ENCODE measurements at places on chromosomes 4 and X. TPM values are rescaled to one million over a fixed set of nuclear protein-coding genes. Genes with fewer than 3 reads are reported as not detected.

DNA sequence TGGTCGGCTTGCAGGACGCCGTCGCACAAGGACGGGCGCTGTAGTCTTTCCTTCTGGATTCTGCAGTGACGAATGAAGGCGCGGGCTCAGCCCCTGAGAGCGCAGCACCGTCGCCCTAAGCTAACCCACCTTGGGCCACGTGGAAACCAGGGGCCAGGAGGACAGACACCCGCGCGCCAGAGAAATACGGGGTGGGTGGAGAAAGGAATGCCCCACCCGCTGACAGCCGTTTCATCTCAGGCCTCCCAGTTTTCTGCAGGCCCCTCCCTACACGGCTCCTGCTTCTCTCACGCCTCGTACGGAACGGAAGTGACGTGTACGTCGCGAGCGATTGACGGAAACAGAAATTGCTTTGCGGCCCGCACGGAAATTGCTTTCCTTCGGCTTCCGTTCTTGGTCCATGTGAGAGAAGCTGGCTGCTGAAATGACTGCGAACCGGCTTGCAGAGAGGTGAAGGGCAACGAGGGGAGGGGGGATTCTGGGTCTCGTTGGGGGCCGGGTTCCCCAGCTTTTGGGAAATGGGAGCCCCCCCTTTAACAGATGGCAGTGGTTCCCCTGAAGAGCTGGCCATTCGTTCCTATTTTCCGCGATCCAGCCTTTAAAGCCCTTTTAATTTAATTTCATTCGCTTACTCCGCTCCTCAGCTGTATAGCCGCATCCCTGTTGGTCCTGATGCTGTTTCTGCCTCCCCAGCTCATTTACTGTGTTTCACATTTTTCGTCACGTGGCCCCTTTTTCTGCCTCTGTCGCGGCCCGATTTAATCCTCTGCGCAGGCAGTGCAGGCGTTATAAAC lies at the start of gene UTP14A:
Gene UTP14A, plus strand, starts transcription at position 378 of the 794 bp plus-strand sequence. Its CDS starts 47 bp downstream, at position 425.
- peak within 1 kb of the TSS; percentile 96 for H3K4me3 ChIP-seq
- peaks cover 2% of the 10 kb centered on the region for H3K36me3 ChIP-seq
- DNase-seq: peak; percentile 79
- H3K27me3 ChIP-seq: peaks cover 5% of the 10 kb centered on the region
- H3K27ac ChIP-seq: peak within 1 kb of the TSS; percentile 93

DNA sequence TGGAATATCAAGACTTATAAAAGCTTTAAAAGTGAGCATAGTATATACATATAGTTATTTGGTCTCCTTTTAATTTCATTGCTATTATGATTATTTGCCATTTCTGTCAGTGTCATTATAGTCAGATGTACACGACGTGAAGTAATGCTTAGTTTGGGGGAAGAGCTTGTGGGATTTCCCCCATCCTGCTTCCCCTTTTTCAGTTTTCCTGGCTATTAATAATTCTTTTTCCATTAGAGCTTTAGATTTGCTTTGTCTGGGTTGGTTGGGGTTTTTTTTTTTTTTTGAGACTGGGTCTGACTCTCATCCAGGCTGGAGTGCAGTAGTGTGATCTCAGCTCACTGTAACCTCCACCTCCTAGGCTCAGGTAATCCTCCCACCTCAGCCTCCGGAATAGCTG lies 5.4 kb downstream of the ABCE1 start:
- no peak for DNase-seq
- peaks cover 8% of the 10 kb centered on the region for H3K36me3 ChIP-seq
- peaks cover under 1% of the 10 kb centered on the region for H3K27me3 ChIP-seq
- peaks cover 15% of the 10 kb centered on the region for H3K4me1 ChIP-seq

DNA sequence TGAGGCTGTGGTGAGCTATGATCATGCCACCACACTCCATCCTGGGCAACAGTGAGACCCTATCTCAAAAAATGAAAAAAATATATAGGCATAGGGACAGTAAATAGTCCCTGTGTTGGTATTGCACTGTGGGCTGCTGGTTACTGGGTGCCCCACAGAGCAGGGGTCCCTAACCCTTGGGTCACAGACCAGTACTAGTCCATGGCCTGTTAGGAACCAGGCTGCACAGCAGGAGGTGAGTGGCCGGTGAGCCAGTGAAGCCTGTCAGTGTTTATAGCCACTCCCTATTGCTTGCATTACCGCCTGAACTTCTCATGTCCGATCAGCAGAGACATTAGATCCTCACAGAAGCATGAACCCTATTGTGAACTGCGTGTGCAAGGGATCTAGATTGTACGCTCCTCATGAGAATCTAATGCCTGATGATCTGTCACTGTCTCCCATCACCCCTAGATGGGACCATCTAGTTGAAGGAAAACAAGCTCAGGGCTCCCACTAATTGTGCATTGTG lies 106.5 kb downstream of the TNIP2 start:
- peaks cover 18% of the 10 kb centered on the region for H3K4me1 ChIP-seq
- no peak overlapping the region for H3K27ac ChIP-seq
- no peaks in the 10 kb centered on the region for H3K27me3 ChIP-seq
- no peak for DNase-seq
- no peaks in the 10 kb centered on the region for H3K36me3 ChIP-seq
- H3K4me3 ChIP-seq: no peak overlapping the region

- H3K4me1 ChIP-seq: peaks cover 12% of the 10 kb centered on the region
- H3K36me3 ChIP-seq: no peaks in the 10 kb centered on the region
- peaks cover 18% of the 10 kb centered on the region for H3K27me3 ChIP-seq
Measured at GRCh38 chr4:54234497-54235205, 5.6 kb downstream of the PDGFRA start.

DNA sequence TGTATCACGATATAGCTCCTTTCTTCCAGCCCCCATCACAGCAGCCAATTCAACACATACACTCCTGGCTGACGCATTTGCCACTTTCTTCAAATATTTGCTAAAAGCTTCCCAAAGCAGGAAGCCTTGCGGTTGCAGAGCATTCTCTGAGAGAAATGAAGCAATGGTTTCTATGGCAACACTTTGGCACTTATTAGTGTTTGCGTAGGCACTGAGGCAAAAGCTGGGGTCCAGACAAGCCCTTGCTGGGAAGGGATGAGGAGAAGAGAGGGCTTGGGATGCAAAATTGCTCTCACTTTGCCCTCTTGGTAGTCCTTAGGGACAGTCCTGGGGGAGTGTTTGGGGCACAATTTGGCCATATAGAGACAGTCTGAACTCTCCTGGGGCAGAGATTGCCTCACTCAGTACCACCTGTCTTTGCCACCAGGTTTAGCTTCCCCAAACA lies 55.0 kb upstream of the PAK3 start:
- no peak overlapping the region for H3K27ac ChIP-seq
- H3K27me3 ChIP-seq: peaks cover 2% of the 10 kb centered on the region

GRCh38 chrX:48937054-48937907 lies 18.5 kb upstream of the PIM2 start:
- peaks cover 12% of the 10 kb centered on the region for H3K36me3 ChIP-seq
- H3K27me3 ChIP-seq: peaks cover 16% of the 10 kb centered on the region
- peaks cover 85% of the 10 kb centered on the region for H3K4me1 ChIP-seq
- peak overlapping the region; percentile 75 for H3K4me3 ChIP-seq
- H3K27ac ChIP-seq: peak overlapping the region; percentile 99

DNA sequence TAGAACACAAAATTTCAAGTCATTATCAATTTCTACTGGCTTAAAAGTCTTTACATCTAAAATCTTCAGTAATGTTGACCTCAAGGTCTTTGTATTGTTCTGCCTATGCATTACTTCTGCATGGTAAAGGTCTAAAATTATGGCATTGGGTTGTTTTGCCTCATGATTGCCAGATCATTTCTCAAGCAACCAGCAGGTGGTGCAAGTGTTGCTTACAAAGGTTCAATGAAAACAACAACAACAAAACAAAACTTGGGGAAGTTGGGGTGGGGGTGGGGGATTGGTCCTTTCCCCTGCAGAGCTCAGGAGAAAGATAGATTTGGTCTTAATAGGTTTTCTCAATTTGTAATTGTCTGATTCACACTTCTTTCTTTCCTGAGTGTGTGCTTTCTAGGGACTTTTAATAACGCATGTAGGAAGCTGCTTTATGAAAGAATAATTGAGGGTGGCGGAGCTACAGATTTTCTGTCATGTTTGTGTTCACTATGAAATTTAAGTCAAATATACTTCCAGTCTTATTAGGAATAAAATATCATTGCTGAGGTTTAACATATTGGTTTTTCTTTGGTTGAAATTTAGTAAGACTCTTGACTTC lies 145.1 kb downstream of the COL4A5 start:
- no peaks in the 10 kb centered on the region for H3K4me1 ChIP-seq
- no peaks in the 10 kb centered on the region for H3K27me3 ChIP-seq
- no peak overlapping the region for H3K27ac ChIP-seq
- no peak for DNase-seq
- no peak overlapping the region for H3K4me3 ChIP-seq
- no peaks in the 10 kb centered on the region for H3K36me3 ChIP-seq

DNA sequence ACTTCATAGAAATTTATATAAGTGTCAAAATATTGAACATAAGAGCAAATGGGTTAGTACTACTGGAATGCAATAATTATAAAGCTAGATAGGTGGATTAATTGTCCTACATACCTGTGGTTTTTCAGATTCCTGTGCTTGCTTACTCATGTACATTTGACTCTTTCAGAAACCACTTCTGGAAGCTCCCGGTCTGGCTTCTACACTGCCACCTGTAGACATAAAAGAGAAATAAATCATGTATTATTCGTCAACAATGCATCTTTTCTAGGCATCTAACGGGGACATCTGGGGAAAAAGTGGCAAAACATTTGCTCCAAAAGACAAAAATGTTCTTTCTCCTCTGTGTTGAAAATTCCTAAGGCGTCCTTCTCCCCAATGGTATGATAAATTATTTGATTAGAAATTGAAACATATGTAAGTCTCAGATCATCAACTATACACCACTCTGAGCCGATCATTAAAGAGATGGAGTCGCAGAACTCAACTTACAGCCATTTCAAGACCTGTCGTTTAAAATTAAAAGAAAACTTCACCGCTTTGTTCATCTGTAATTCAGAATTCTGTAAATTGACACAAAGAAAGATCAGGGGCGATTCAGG lies 648.7 kb upstream of the DIPK2B start:
- H3K36me3 ChIP-seq: no peaks in the 10 kb centered on the region
- H3K4me1 ChIP-seq: peaks cover 19% of the 10 kb centered on the region
- H3K27ac ChIP-seq: no peak overlapping the region

GRCh38 chrX:22314692-22315091 lies 42.0 kb downstream of the CBLL2 start:
- no peak overlapping the region for H3K4me3 ChIP-seq
- DNase-seq: no peak
- H3K27ac ChIP-seq: no peak overlapping the region
- H3K27me3 ChIP-seq: no peaks in the 10 kb centered on the region
- H3K36me3 ChIP-seq: no peaks in the 10 kb centered on the region
- no peaks in the 10 kb centered on the region for H3K4me1 ChIP-seq

DNA sequence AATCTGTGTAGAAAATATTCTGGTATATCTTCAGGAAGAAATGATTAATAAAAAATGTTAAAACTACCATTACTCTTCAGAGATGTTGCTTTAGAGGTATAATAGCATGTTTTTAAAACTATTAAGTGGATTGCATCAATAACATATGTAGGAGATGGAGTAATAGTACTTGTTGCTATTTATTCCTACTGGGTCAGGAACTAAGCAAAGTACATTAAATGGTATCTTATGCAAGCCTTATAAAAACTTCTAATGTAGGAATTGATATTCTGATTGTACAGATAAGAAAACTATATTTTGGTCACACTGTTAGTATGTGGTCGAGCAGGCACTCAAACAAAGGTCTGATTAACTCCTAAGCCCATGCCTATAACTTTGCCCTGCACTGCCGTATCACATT lies 31.4 kb upstream of the PDLIM5 start:
- H3K4me3 ChIP-seq: no peak overlapping the region
- DNase-seq: no peak
- peaks cover 4% of the 10 kb centered on the region for H3K36me3 ChIP-seq
- H3K27ac ChIP-seq: no peak overlapping the region

GRCh38 chrX:105063743-105064142 lies 156.8 kb downstream of the TEX13A start:
- peaks cover 2% of the 10 kb centered on the region for H3K27me3 ChIP-seq
- no peaks in the 10 kb centered on the region for H3K36me3 ChIP-seq
- no peak overlapping the region for H3K27ac ChIP-seq
- DNase-seq: no peak

DNA sequence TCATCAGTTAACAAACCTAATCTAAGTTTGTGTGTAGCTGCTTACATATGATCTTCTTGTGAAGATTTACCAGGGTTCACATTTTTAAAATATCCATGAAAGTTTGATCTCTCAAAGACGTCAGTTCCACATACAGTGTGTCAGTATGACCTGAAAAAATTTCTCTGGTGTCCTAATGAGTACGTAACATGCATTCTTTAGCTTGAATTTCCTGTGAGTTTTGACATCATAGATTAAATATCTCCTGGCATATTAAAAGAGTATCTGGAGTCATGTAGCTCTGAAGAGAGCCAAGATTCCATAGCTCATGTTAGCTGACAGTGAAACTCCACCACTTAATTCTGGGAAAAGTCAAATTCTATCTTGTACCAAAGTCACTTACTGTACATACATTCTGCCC lies 43.9 kb upstream of the PDLIM5 start:
- no peak overlapping the region for H3K27ac ChIP-seq
- DNase-seq: no peak
- no peaks in the 10 kb centered on the region for H3K36me3 ChIP-seq
- H3K4me1 ChIP-seq: no peaks in the 10 kb centered on the region
- peaks cover 2% of the 10 kb centered on the region for H3K27me3 ChIP-seq
- H3K4me3 ChIP-seq: no peak overlapping the region

GRCh38 chr4:86831262-86832130 lies 17.7 kb downstream of the SLC10A6 start:
- no peak for DNase-seq
- H3K27ac ChIP-seq: no peak overlapping the region
- no peaks in the 10 kb centered on the region for H3K27me3 ChIP-seq
- no peaks in the 10 kb centered on the region for H3K36me3 ChIP-seq

The OCRL gene
- not detected for polyA plus RNA-seq

The RASL11B gene
- polyA plus RNA-seq: 0.37 TPM

The SH3BGRL gene
- 334 TPM for polyA plus RNA-seq

The MID1 gene
- polyA plus RNA-seq: not detected

The C4orf17 gene
- not detected for polyA plus RNA-seq

The IL2 gene
- polyA plus RNA-seq: 0.57 TPM

The TMEM271 gene
- not detected for polyA plus RNA-seq

The SSX2B gene
- not detected for polyA plus RNA-seq

The SCD5 gene
- polyA plus RNA-seq: 11.3 TPM

The LRAT gene
- polyA plus RNA-seq: not detected

The LRIT3 gene
- not detected for polyA plus RNA-seq
